Small intestine (tissue), 16 donors: ENCODE measurements at places on chromosomes 4 and X.

GRCh38 chr4:7962609-7963508 is 23.2 kb upstream of the AFAP1 start:
- peak; percentile 11 for DNase-seq

- no peak for DNase-seq
Measured at GRCh38 chrX:9343971-9344370, 120.9 kb upstream of the TBL1X start.

GRCh38 chrX:55638933-55639332 is 15.7 kb downstream of the FOXR2 start:
- DNase-seq: no peak

- no peak for DNase-seq
Measured at GRCh38 chr4:127045861-127046260, 586.9 kb upstream of the INTU start.

GRCh38 chrX:34586936-34587335 is 70.1 kb downstream of the TMEM47 start:
- no peak for DNase-seq

DNA sequence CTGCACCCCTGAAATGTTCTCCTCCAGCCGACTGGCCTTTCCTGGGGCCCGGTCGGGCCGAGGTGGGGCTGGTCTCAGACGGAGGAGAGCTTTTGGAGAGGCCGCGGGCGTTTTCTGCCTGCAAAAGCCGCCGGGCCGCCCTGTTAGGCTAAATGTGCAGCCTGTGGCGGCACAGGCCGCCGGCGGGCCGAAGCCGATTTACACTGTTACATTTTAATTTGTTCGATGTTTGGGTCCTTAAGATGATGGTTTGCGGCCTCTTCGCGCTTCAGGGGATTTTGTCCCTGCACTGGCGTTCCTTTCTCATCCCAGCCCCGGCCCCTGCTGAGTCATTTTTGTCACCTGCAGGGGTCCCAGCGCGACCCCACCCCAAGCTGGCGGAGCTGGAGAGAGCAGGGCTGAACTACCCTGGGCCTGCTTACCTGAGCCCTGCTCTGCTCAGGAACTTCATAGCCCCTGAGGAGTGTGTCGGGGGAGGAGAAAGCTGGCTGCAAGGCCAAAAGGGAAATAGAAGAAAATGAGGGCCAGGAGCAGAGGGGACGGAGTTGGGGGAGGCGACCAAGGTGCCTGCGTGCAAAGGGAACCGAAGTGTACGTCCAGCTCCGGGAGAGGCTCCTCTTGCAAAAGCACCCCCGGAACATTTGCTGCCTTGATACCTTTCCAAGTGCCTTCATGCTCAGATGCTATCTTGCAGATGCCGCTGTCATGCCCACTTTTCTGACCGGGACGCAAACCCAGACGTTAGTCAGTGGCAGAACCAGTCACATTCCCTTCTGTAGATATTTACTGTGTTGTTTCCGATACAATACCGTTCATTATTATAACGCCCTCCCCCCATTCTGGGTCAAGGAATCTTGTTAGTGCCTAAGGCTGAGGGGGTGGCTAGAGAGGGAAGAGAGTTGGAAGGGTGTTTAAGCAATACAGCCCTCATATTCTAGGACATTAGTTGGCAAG is 977 bp upstream of the RBBP7 start:
- DNase-seq: peak; percentile 36

- DNase-seq: no peak
Measured at GRCh38 chr4:35793766-35794165, 450.5 kb downstream of the ARAP2 start.

DNA sequence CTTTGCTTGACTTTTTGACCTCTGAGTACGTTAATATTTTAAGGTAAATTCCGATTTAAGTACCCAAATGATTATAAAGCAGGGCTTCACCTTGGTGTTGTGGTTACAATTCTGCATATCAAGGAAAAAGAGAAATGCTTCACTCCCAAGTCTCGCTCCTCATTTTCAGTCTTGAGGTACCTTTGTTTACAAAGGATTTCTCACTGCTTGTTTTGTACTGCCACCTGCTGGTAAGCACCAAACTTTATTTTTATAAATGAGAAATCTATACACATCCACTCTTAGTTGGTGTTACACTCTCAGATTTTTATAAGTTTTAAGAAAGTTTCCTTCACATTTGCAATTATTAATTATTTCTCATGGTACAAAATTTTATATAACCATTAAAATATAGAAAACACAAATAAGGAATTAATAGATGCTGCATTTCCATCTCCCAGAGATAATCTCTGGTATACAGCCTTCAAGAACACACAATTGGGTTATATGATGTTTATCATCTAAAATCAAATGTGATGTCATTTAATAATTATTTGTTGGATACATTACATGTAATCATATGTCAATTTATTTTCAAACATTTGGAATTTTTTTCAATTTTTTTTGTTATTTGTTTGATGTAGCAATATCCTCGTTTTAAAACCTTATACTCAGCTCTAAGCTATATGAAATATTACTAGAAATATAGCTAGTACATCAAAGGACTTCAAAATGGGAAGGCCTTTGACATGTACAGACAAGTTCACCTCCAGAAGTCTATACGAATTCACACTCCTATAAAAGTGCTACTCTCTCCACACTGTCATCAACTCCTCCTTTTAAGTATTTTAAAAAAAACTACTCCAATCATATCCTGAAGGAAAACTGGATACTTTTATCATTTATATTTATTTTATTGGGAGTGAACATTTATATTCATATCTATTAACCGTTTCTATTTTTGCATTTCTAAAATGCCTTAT is 179.9 kb downstream of the KCNIP4 start:
- peak; percentile 44 for DNase-seq

- peak; percentile 32 for DNase-seq
Measured at GRCh38 chrX:70525733-70526132, 81.1 kb downstream of the DLG3 start.

- DNase-seq: no peak
Measured at GRCh38 chr4:28248269-28248668, 1387.6 kb downstream of the STIM2 start.

- no peak for DNase-seq
Measured at GRCh38 chr4:119731146-119731742, 102.6 kb upstream of the PDE5A start.

- DNase-seq: no peak
Measured at GRCh38 chrX:18682979-18683387, 11.1 kb upstream of the RS1 start.

DNA sequence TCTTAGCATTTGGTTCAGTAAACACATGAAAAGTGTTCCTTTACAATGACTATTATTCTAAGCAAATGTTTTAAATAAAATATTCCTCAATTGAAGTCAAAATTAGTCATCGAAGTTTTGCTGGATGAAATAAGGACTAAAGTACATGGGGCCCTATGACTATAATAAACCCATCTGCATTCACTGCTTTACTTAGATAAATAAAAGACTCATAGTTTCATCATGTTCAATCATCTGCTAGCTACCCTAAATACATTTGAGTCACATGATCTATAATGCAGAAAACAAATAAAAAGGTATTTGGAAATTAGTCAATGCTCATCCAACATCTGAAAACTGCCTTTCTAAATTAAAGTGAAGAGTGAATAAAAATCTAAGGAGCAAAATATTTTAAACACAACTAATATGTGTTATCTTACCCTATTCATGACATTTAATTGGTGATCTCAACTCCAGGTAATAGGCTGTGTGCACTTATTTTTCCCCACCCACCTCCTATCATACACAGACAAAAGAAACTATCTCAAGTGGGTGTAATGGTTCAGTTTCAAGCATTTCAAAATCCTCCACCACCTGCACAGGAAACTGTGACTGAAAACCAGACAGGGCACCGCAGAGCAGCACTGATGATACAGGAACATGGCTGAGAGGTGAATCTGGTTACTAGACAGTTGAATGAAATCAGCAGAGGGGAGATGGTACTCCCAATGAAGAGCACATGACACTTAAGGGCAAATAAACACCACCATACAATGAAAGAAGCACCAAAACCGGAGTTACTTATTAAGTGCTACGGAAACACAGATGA is 78.6 kb downstream of the CAMK2D start:
- peak; percentile 53 for DNase-seq

GRCh38 chr4:182042945-182043344 is 200.3 kb upstream of the TENM3 start:
- DNase-seq: no peak

- DNase-seq: peak; percentile 56
Measured at GRCh38 chr4:41644288-41644914, 104.1 kb downstream of the PHOX2B start.

DNA sequence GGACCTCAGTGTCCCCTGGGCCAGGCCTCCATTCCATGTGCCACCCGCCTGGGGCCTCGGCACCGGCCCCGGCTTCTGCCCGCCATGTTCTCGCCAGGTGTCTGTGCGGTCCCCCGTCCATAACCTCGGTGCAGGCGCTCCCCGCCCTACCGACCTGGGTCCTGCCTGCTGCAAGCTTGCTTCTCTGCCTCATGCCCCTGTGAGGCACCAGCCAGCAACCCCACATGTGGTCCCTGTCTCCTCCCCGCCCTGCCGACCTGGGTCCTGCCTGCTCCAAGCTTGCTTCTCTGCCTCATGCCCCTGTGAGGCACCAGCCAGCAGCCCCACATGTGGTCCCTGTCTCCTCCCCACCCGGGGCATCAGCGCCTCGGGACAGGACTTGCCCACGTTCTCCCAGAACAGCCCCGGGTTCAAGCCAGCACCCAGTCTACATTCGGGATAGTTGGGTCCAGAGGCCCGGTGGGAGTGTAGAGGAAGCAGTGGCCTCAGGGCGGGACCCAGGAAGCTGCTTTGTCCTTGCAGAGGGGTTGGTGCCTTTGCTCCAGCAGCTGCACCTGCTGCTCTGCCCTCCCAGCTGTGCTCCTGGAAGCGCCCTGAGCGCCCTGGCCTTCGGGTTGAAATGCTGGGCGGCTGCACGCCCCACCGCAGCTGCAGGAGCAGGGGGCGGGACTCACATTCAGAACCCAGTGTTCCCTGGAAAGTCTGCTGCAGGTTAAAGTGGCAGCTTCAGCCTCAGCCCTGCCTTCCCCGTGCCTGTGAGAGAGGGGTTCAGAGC is 20.1 kb upstream of the UVSSA start:
- no peak for DNase-seq

DNA sequence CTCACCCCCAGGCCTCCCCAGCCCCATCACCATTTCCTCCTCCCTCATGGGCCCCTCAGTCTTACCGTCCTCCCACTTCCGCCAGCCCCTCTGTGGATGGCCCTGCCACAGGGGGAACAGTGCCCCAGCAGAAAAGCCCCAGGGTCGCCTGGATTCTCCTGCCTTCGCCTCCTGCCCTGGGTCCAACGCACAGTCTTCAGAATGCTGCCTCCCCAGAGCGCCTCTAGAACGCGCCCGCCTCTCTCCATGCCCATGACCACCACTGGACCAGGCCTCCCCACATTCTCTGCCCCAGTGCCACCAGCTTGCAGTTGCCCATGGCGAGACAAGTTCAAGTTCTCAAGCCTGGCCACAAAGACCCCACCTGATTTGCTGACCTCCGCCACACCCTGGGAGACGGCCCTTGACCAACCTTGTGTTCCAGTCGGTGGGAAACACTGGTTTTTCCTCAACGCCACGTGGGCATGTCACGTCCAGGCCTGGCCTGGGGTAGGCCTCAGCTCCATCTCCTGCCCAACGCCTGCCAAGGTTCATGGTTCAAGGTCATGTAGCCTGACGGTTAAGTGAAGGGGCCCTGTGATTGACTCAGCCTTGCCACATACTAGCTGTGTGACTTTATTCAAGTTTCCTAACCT is 634 bp upstream of the PLXNB3 start:
- DNase-seq: no peak

- no peak for DNase-seq
Measured at GRCh38 chrX:34859191-34859590, 83.4 kb upstream of the FAM47B start.

DNA sequence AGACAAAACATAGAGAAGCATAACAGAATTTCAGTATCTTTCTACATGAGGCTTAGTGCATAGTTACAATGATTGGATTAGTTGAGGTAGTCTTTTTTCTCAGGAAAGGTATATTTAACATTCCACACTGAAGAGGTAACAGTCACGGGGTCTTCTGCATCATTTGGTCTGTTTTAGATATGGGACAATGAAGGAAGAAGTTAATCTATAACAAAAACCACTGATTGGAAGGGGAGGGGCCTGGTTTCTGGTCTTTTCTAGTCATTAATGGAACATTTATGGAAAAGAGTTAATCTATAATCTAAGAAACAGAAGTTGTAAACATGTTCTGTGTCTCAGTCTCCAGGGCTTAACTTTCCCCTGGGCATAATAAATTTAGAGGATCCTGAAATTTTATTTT is 37.3 kb upstream of the HPSE start:
- DNase-seq: peak; percentile 64

DNA sequence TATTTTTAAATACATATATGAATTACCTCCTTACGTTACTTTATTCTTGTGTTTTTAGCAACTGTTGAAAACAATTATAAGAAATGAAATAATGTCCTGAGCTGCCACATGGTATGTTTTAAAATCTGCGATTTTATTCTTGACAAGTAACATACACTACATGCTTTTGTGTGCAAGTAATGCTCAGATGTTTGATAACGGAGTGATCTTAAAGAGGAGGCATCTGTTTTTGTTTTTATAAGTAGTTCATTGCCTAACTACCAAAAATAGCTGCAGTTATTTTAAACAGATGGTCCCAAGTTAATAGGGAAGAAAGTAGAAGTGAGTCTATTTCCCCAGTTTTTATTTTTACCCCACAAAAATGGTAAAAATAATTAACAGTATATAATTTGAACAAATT is 55.2 kb downstream of the GAB1 start:
- no peak for DNase-seq

DNA sequence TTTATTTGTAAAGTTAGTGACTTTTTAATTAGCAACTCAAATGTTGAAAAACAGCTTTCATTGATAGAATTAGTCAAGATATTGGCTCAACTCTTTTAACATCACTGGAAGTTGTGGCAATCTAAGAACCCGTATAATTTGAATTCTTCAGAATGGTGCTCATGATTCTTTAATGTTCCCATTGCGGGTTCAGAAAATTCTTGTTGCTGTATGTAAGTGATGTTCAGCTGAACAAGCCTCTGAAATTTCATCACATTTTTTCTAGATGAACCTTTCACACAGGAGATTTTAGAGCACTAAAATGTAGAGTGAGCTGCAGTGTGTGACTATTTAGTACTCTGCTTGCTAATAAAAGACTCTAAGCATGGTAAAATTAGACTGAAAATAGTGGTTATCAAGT is 1317.7 kb downstream of the FSTL5 start:
- no peak for DNase-seq

DNA sequence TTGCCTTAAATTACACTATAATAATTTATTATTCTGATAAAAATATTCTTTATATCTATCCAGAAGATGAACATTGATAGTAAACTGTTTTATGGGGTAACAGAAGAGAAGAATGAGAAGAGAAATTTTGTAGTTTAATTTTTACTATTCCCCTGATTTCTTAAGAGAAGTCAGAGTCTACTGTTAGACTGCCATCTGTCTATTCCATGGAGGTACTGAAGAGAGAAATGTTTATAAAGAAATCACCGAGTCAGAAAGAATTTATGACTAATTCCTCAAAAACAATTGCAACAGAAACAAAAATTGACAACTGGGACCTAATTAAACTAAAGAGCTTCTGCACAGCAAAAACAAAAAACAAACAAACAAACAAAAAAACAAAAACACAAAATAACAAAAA is 149.9 kb downstream of the FGF16 start:
- no peak for DNase-seq
